Activated naive CD4-positive, alpha-beta T cell (primary cell): ENCODE measurements at places on chromosomes 4 and X.

DNA sequence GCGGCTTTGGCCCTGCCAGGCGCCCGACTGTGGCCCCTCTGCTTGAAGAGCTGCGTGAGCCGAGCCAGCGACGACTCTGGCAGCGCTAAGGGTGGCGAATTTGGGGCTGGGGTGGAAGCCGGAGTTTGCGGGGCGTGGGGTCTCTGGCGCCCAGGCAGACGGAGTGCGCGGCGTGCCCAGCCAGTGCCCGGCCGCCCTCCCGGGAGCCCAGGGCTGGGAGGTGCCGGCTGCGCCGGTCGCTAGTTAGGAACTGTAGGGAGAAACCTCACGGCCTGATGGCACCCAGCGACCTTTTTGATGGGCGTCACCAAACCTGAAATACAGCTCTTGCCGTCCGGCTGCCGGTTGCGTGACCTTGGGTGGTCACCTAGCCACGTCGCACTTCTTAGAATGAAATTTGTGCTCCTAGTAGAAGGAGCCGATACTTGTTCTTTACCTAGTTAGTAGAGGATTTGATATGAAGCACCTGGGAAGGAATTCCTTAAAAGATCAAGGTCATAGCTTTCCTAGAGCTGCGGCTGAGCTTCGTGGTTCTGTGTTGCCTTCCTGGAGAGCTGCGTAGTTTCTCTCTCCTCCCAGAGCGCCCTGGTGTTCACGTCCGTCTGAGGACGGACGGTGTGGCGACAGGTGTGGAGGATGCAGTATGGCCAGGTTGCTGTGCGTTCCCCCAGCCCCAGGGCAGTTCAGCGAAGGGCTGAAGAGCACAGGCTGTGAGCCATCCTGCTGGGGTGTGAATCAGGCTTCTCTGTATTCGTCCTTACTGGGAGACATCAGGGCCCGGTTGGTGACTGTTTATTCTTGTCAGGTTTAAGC lies 680 bp downstream of the MAEA start:
- no peak for DNase-seq

DNA sequence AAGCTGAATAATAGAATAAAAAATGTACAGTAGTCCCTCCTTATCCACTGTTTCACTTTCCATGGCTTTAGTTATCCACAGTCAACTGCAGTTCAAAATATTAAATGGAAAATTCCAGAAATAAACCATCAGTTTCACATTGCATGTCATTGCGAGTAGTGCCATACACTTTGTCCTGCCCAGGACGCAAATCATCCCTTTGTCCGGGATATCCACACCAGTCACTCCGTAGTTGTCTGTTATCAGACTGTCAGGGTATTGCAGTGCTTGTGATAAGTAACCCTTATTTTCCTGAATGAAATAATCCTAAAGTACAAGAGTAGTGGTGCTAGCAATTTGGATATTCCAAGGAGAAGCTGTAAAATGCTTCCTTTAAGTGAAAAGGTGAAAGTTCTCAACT lies 271.3 kb downstream of the DKK2 start:
- no peak for DNase-seq

- DNase-seq = no peak
Observed at GRCh38 chr4:26001413-26001812, 87.4 kb downstream of the SMIM20 start.

DNA sequence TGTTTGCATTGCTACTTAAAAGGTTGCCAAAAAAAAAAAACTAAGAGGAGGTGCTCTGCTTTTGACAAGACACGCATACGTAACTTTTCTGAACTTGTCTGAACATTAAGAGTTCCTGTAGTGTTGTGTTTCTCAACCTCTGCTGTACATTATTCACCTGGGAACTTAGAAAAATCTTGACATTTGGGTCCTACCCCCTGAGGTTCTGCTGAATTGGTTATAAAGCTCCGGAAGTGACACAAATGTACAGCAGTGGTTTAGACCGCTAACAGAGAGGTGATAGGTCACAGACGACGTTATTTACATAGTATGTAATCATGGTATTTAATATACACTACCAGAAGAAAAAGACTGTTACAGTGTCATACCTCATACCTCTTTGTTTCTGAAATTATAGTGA lies 61.1 kb downstream of the CPEB2 start:
- DNase-seq = no peak

DNA sequence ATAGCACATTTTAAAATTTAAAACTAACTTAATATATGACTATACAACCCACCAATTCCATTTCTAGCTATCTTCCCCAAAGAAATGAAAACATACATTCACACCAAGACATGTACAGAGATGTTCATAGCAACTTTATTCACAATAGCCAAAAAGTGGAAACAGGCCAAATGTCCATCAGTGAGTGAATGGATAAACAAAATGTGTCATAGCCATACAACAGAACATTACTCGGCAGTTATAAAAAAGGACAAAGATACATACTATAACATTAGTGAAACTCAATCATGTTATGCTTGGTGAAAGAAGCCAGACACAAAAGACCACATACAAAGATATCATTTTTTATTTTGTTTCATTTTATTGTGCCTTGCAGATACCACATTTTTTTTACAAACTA lies 396.8 kb downstream of the PACRGL start:
- DNase-seq = no peak

DNA sequence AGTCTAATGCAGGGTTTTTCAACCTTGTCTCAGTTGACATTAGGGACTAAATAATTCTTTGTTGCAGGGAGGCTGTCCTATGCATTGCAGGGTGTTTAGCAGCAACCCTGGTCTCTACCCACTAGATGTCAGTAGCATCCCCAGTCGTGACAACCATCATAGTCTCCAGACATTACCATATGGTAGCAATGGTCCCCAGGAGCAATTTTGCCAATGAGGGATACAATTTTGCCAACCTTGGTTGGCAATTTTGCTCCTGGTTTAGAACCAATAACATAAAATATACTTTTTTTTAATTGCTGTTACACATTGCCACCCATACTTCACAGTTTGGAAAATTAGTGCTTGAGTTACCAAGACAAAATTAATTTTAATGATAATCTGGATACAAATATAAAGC lies 6.0 kb downstream of the EREG start:
- DNase-seq = no peak

DNA sequence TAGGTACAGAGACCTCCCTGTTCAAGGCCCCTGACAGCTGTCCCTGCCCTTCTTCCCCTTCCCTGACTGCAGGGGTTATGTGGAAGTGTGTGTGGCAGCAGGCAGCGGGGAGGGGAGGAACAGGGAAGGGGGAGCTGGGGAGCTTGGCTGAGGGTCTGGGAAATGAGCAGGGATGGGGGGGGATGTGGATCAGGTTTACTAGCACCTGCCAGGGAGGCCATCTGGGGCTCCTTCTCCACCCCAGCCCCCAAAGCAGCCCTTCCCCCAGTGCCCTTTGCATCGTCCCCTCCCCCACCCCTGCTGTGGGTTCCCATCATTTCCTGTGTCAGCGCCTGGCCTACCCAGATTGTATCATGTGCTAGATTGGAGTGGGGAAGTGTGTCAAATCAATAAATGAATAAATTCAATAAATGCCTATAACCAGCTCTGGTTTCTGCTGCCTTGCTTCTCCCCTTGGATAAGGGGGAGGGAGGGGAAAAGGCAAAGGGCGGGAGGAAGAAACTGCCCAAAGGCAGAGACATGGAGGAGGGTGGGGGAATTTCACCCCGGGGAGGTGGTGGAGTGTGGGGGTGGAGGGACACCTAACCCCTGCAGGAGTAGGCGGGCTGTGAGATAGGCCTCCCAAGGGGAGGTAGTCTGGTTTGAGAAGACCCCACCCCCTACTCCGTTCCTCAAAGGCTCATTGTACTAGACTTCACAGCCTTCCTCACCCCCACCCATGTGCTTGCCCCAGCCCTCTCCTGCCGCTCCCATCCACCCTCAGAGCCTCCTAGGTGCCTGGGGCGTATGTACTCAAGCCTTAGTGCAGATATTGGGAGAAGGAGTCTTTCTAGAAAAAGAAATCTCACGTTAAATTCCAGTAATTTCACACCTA lies 3.2 kb downstream of the CXorf65 start:
- no peak for DNase-seq

- no peak for DNase-seq
Observed at GRCh38 chr4:38782452-38783108, at the start of gene TLR10. TSS of gene TLR10 (minus strand) at chr4:38782990. CDS start at chr4:38775590, 7,400 bp downstream.

DNA sequence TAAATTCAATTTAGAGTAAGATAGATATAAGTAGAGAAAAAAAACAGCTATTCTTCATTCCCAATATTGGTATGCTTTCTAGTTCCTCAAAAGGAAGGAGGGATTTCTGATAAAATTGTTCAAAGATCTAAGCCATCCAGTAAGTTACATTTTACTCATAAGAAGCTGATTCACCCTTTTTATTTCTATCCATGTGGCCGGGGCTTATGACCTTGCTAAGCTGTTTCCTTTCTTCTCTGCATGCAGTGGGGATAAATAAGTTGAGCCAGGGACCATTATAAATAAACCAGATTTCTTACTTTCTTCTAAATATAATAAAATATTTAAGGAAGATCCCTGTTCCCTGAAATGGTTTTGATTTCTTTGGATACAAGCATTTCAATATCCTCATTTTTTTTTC lies 502.3 kb downstream of the PDHA2 start:
- DNase-seq = no peak

GRCh38 chr4:19214591-19215186 lies 1037.0 kb upstream of the SLIT2 start:
- DNase-seq = no peak

- DNase-seq = no peak
Observed at GRCh38 chr4:73347497-73347896, 56.6 kb upstream of the ALB start.

DNA sequence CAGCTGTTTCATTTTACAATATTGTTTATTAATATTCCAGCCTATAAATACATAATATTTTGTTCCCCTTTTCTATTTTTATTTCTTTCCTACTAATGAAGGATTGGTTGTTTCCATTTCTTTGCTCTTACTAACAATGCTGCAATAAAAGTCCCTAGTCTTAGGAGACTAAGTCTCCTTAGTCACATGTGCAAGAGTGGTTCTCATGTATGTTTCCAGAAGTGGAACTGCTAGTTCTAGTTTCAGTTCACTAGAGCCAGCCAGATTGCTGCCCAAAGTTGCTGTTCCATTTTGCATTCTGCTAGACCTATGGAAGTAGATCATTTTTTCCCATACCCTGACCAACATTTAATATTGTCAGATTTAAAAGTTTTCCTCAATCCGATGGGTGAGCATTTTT lies 44.3 kb downstream of the CNGA1 start:
- DNase-seq = no peak

- no peak for DNase-seq
Observed at GRCh38 chrX:139692908-139693307, 15.1 kb downstream of the MCF2 start.

DNA sequence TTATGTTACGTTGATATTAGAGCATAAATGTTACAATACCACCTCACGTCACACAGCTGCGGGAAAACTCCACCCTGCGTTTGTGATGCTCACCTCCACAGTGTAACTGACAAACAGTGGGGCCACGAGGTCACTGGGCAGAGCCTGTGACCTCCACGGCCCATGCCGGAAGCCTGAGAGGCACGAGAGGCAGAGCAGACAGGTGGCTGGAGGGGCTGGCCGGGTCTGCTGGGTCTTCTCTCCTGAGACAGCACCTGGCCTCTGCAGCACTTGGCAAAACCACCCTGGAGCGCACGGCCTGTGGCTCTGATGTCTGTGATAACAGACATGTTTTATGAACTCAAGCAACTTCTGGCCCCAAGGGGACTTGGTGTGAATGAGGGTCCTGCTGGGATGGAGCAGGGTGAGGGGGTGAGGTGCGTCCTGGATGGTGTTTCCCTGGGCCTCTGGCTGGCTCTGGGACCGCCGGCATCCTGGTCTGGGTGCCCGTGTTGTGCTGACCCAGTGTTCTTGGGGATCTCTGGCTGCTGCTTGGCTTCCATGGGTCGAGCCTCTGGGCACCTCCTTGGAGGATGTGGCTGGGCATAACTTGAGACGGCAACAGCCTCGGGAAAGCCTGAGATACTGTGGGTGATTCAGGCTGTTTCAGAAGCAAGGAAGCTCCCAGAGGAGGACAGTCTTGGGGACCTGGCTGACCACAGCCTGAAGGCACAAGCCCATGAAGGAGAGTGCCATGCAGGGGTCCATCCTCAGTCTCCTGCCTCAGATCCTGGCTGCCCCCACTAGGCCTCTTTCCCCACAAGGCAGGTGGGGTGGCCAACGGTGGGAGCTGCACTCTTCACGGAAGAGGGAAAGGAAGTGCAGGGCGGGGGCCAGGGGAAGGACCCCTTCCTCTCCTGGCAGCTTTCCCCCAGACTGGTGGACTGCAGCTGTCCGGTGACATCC lies 19.7 kb downstream of the RNF212 start:
- DNase-seq = no peak

DNA sequence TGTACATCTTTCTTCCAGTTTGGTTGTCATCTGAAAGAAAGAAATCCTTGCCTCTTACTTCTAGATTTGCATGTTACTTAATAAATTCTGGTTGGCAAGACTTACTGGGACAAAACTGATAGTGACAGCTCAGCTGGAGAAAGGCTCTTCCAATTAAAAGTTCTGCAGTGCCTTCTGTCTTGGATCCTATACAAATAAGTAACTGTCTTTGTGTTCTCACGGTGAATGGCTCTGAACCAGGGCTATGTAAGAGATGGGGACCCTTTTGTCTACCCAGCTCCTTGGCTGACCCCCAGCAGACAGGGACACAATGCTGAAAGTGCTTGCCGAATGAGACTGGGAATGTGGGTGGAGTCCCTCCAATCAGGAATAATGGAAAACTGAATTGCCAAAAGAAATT lies 89.5 kb downstream of the AASDH start:
- no peak for DNase-seq

DNA sequence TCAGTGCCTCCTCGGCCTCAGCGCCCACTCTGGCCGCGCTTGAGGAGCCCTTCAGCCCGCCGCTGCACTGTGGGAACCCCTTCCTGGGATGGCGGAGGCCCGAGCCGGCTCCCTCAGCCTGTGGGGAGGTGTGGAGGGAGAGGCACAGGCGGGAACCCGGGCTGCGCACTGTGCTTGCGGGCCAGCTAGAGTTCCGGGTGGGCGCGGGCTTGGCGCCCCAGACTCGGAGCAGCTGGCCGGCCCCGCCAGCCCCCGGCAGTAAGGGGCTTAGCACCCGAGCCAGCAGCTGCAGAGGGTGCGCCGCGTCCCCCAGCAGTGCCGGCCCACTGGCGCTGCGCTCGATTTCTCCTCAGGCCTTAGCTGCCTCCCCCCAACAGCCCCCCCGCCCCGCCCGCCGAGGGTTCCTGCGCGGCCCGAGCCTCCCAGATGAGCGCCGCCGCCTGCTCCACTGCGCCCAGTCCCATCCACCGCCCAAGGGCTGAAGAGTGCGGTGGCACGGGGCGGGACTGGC lies 1137.0 kb downstream of the PCDH18 start:
- no peak for DNase-seq

- DNase-seq = no peak
Observed at GRCh38 chr4:13836946-13837912, 209.7 kb upstream of the BOD1L1 start.
